CD4-positive, alpha-beta T cell treated with Interleukin-2 at 100 ng/mL for 4 hours (primary cell): ENCODE measurements at places on chromosomes 1 and 21.

- no peak for DNase-seq
These were observed 387.4 kb upstream of the PKN2 start for GRCh38 chr1:88296642-88297041.

- no peak for DNase-seq
These were observed 91.7 kb downstream of the C1orf94 start for GRCh38 chr1:34268311-34268954.

DNA sequence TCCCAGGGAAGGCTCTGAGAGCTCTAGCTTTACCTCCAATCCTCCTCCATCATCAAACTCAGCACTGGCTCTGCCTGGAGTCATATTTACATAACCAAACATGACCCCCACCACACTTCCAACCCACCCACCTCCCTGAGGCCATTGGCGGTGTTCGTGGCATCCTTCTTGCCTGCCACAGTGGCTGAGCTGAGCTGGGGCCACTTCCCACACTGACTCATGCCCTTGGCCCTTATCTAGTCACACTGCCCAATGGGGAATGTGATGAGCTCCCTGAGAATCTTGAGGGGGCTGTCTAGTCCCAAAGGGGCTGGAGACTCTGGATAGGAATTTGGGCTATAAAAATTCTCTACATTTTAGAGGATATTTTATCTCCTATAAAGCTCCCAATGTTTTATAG, 230.9 kb upstream of the IRF2BP2 start:
- DNase-seq = no peak

DNA sequence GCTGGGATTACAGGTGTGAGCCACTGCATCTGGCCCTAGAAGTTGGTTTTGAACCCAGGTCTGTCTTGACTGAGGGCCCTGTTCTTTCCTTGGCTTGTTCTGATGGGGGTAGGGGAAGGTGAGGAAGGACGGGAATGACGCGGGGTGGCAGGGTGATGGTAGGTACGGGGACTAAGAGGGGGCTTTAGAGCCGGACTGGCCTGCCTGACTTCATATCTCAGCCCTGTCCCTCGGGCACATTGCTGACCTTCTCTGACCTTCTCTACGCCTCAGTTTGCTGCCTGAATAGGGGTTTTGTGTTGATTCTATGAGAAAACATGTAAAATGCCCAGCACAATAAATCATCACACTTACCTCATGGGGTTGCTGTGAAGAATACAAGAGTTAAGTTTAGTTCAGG, 6.7 kb downstream of the RNF186 start:
- DNase-seq = no peak

- no peak for DNase-seq
These were observed 18.6 kb downstream of the DCAF8 start for GRCh38 chr1:160243767-160244166.
